ENCODE measurements at places on chromosomes 4 and X. TPM values are rescaled to one million over a fixed set of nuclear protein-coding genes. Genes with fewer than 3 reads are reported as not detected.

DNA sequence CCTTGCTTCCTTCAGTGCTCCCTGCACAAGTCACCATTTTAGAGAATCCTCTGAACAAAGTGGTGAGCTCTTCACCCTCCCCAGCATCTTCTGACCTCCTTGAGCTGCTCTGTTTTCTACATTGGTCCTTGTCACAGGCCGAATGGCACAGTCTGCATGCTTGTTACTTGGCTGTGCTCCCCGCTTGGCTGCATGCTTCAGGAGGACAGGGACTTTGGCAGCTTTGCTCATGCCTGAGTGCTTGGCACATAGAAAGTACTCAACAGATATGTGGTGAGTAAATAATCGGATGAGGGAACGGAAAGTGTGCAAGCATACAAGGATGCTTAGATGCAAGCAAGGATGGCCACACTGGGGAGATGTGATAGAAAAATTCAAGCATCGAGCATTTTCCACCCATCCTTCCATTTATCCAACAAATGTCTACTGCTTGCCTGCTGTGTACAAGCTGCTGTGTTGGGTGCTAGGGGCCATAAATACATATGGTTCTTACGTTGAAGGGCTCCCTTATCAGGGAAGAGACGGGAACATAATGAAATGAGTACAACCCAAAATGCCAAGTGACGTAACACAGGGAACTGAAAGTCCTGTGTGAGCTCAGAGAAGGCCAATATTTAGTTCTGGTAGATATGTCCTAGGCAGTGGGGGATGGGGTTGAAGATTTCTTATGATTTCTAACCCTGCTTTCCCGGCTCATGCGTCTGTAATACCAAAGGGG is 31.2 kb downstream of the SLC2A9 start:
- H3K27ac ChIP-seq = no peak overlapping the region
- H3K36me3 ChIP-seq = peaks cover 11% of the 10 kb centered on the region
- H3K4me1 ChIP-seq = no peaks in the 10 kb centered on the region
- no peaks in the 10 kb centered on the region for H3K27me3 ChIP-seq
- DNase-seq = no peak

DNA sequence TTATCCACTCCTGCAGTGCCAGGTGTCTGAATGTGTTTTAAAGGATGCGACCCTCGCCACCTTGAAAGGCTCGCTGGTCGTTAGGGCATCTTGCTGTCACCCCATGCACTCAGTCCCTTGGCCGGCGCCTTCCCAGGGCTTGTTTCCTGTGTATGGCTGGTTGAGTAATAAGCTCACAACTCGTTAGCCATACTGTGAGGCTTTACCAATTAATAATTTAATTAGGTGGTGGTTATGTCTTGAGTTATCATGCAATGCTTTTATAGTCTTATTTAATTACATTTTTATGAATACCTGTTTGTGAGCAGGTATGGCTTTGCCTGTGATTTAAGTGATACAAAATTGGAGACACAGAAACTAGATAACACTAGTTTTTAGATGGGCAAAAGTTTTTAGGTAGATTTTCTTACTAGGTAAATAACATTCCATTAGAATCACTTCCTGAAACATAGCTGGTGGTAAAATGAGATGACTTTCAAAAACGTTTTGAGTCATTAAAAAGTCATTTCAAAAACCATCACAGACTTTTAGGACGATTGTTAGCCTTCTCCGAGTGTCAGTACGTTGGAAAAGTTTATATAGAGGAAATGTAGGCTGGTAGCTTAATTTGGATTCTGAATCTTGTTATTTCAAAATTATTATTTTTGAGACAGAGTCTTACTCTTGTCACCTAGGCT is 18.2 kb downstream of the PTTG2 start:
- H3K27ac ChIP-seq = peak overlapping the region; percentile 97
- DNase-seq = peak; percentile 45
- H3K4me1 ChIP-seq = peaks cover 10% of the 10 kb centered on the region
- H3K36me3 ChIP-seq = no peaks in the 10 kb centered on the region

- DNase-seq = peak; percentile 24
- no peaks in the 10 kb centered on the region for H3K4me1 ChIP-seq
- H3K27me3 ChIP-seq = no peaks in the 10 kb centered on the region
- H3K36me3 ChIP-seq = peaks cover 9% of the 10 kb centered on the region
These were observed 44.0 kb upstream of the MXD4 start for GRCh38 chr4:2305766-2306501.

DNA sequence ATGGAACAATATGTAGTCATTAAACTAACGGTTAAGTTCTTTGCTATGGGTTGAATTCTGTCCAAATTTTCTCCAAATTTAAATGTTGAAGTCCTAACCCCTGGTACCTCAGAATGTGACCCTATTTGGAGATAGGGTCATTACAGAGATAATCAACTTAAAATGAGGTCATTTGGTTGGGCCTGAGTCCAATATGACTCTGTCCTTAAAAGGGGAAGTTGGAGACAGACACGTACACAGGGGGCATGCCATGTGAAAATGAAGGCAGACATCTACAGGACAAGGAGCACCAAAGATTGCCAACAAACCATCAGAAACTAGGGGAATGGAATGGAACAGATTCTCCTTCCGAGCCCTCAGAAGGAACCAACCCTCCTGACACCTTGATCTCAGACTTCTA is 492.0 kb upstream of the FTHL17 start:
- no peaks in the 10 kb centered on the region for H3K36me3 ChIP-seq
- DNase-seq = no peak
- H3K4me3 ChIP-seq = no peak overlapping the region
- no peaks in the 10 kb centered on the region for H3K27me3 ChIP-seq
- H3K27ac ChIP-seq = no peak overlapping the region
- no peaks in the 10 kb centered on the region for H3K4me1 ChIP-seq

DNA sequence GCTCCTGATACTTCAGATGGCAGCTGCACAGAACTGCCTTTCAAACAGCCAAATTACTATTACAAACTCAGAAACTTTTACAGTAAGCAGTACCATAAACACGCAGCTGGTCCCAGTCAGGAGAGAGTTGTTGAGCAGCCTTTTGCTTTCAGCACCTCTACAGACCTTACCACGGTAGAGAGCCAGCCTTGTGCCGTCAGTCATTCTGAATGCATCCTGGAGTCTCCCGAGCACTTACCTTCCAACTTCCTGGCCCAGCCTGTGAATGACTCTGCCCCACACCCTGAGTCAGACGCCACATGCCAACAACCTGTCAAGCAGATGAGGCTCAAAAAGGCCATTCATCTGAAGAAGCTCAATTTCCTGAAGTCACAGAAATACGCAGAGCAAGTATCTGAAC is 12.4 kb downstream of the ZBTB49 start:
- H3K27me3 ChIP-seq = no peaks in the 10 kb centered on the region
- H3K27ac ChIP-seq = no peak overlapping the region
- H3K4me1 ChIP-seq = no peaks in the 10 kb centered on the region
- no peak for DNase-seq
- peaks cover 60% of the 10 kb centered on the region for H3K36me3 ChIP-seq
- H3K4me3 ChIP-seq = no peak overlapping the region

GRCh38 chr4:18113710-18114331 is 92.3 kb upstream of the LCORL start:
- no peak for DNase-seq
- H3K27ac ChIP-seq = no peak overlapping the region
- H3K27me3 ChIP-seq = no peaks in the 10 kb centered on the region
- H3K4me1 ChIP-seq = peaks cover 17% of the 10 kb centered on the region
- H3K4me3 ChIP-seq = no peak overlapping the region
- H3K36me3 ChIP-seq = no peaks in the 10 kb centered on the region

DNA sequence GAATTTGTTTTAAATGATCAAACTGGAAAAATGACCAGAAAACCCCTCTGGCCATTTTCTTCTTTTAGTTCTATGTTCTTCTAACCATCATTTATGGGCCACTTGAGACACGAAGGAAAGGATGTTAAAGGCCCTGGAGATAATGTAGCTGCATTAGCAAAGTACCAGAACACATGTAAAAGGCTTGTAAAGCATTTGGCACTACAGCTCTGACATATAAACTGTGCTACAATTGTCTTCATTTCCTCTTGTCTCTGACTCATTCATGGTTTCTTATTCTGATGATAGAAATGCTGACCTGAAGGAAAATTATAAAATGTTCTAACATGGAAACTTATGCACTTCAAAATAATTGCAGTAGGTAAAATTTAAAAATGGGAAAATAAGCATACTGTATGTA is 388.7 kb downstream of the FAT4 start:
- no peak overlapping the region for H3K4me3 ChIP-seq
- H3K4me1 ChIP-seq = no peaks in the 10 kb centered on the region
- no peak overlapping the region for H3K27ac ChIP-seq

CXCL3 gene
- total RNA-seq = not detected

SRPK3 gene
- total RNA-seq = 1.6 TPM

CSAG3 gene
- total RNA-seq = not detected

TMPRSS11D gene
- total RNA-seq = not detected

All from stomach (tissue), 19 donors.